Mammary epithelial cell (primary cell): ENCODE measurements at places on chromosomes 5 and 9. TPM values are rescaled to one million over a fixed set of nuclear protein-coding genes. Genes with fewer than 3 reads are reported as not detected.

Gene FUBP3
- 27.1 TPM for polyA plus RNA-seq

GRCh38 chr5:8012131-8012977 is 143.4 kb downstream of the MTRR start:
- DNase-seq, result no peak

- DNase-seq, result no peak
Observed at GRCh38 chr5:54551926-54552325, 34.4 kb downstream of the SNX18 start.

DNA sequence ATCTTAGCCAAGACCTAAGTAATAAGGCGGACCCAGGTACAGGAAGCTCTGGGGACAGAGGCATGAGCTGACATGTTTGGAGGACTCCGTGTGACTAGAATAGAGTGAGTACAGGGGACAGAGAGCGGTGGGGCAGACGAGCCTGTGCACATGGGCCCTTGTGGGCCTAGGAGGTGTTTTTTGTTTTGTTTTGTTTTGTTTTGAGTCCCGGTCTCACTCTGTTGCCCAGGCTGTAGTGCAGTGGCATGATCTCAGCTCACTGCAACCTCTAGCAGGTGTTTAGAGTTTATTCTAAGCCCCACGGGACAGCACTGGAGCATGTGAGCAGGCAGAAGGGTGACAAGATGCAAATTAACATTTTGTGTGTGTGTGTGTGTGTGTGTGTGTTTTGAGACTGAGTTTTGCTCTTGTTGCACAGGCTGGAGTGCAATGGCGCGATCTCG is 3.1 kb upstream of the EEIG1 start:
- no peak for DNase-seq

DNA sequence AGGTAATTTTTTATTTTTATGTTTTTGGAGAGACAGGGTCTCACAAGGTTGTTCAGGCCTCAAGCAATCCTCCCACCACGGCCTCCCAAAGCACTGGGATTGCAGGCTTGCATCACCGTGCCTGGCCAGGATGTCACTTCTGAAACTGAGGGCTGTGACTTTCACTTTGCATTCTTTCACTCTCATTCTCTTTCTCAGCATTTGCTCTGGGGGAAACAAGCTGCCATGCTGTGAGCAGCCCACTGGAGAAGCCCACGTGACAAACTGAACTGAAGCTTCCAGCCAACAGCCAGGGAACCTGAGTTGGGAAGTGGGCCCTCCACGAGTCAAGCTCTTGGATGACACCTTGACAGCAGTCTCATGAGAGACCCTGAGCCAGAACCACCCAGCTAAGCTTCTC is 109.4 kb downstream of the C5orf15 start:
- no peak for DNase-seq

GRCh38 chr9:99412606-99413005 is 190.5 kb downstream of the SEC61B start:
- no peak for DNase-seq

- no peak for DNase-seq
Observed at GRCh38 chr5:38330207-38330606, 71.8 kb downstream of the EGFLAM start.

DNA sequence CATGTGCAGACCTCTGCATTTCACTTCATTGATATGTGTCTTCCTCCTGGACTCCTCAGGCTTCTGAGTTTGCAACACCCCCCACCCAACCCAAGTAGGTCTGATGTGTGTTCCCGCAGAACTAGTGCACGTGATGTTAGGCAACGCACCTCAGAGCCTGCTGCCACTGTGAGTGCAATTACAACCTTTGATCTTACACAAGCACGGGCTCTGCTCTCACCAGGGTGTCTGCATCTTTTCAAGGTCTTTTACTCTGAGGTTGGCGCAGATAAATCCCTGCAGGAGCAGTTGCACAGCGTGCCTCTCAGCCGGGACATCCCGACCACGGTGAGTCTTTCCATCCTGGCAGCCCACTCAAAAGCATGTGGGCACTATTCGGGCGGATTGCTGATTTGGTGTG is 80.1 kb downstream of the EGFLAM start:
- DNase-seq, result no peak

GRCh38 chr5:59799668-59800346 is 93.7 kb downstream of the PDE4D start:
- peak; percentile 61 for DNase-seq
